ENCODE measurements at places on chromosomes 2 and 18.

GRCh38 chr2:154804451-154804850 lies 106.0 kb downstream of the KCNJ3 start:
- DNase-seq = no peak

GRCh38 chr18:67302043-67302442 lies 214.5 kb downstream of the DSEL start:
- no peak for DNase-seq

GRCh38 chr2:8662239-8662879 lies 19.5 kb upstream of the ID2 start:
- no peak for DNase-seq

DNA sequence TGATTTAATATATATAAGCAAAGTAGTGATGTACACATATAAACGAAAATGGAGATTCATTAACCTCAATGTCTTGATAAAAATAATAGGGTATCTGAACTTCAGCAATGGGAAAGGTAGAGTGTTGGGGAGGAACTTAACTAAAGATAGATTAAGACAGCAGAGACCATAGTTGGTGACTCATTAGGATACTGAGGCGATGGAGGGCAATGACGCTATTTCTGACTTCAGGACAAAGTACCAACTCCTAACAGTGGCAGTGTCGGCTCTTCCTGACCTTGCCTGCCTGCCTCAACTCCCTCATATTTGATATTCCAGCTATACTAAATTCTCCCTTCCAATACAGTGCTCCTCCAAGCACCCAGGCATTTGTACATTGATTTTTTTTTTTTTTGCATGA lies 98.6 kb downstream of the CDH2 start:
- DNase-seq = no peak

GRCh38 chr2:29373870-29374269 lies 258.7 kb downstream of the CLIP4 start:
- DNase-seq = no peak

GRCh38 chr2:189131991-189132390 lies 47.6 kb downstream of the COL5A2 start:
- no peak for DNase-seq

DNA sequence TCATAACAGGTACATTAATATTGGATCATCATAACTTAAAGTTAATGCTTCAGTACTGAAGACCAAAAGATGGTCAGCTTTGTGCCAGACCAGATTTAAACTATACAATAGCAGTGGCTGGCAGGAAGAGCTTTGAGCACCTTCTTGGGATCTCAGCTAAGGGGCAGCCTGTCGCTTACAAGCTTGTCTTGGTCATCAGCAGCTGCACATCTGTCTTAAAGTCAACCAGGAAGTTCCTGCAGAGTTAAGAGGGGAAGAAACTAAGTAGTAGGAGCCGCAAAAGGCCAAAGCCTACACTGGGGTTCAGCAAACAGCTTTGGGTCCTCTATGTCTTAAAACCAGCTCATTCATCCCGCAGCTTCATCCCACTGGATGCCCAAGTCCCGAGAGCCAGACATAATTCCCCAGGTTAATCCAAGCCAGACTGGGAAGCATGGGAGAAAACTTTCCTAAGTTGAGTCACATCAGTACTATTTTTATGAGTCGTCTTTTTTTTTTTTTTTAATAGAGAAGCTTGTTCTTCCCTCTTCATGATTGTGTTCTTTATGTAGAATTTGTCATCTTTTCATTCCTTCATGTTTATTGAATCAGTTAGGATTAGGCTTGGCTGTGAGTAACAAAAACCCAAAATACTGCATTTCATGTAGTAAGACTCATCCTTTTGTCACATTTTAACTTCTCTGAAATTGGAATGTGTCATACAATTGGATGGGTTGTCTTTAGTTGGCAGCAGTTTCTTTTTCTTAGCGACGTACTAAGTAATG lies 59.3 kb downstream of the SERTAD2 start:
- DNase-seq = no peak

GRCh38 chr2:133943108-133943507 lies 310.8 kb upstream of the MGAT5 start:
- no peak for DNase-seq
